ENCODE measurements at places on chromosomes 2 and 18. TPM values are rescaled to one million over a fixed set of nuclear protein-coding genes. Genes with fewer than 3 reads are reported as not detected.

The PARD6G gene
- total RNA-seq, result 7.3 TPM

The CIB4 gene
- not detected for total RNA-seq

The COL4A3 gene
- 33.6 TPM for total RNA-seq

The ACOXL gene
- 38.5 TPM for total RNA-seq

The FAHD2B gene
- 11.8 TPM for total RNA-seq

The GCKR gene
- 0.44 TPM for total RNA-seq

The CNGA3 gene
- total RNA-seq, result 0.18 TPM

The SPATA3 gene
- not detected for total RNA-seq

The UBXN4 gene
- total RNA-seq, result 88.1 TPM

The SPEG gene
- 6.5 TPM for total RNA-seq

The TUBB8B gene
- total RNA-seq, result 0.47 TPM

The PKDCC gene
- 65.8 TPM for total RNA-seq

The MPPE1 gene
- 62.1 TPM for total RNA-seq

The UGT1A5 gene
- total RNA-seq, result 0.27 TPM

The ACMSD gene
- not detected for total RNA-seq

The CTNNA2 gene
- not detected for total RNA-seq

The SIX3 gene
- not detected for total RNA-seq

The CAPN14 gene
- total RNA-seq, result 0.15 TPM

The EHD3 gene
- 11.0 TPM for total RNA-seq

The CLEC4F gene
- total RNA-seq, result 0.71 TPM

The EMX1 gene
- not detected for total RNA-seq

The C2orf92 gene
- total RNA-seq, result 15.1 TPM

The MOB1A gene
- total RNA-seq, result 146 TPM

The CRYBA2 gene
- not detected for total RNA-seq

The L3MBTL4 gene
- total RNA-seq, result 16.9 TPM

The SPP2 gene
- total RNA-seq, result not detected

The CRACDL gene
- 17.8 TPM for total RNA-seq

All from lower lobe of right lung (tissue), 2 donors.